ENCODE measurements at places on chromosomes 5 and 9.

GRCh38 chr5:5925191-5925590 lies 453.2 kb downstream of the MED10 start:
- DNase-seq: no peak

GRCh38 chr5:149517461-149518122 lies 33.6 kb downstream of the CSNK1A1 start:
- no peak for DNase-seq

GRCh38 chr5:180470966-180471582 lies 23.1 kb upstream of the CNOT6 start:
- peak; percentile 27 for DNase-seq

DNA sequence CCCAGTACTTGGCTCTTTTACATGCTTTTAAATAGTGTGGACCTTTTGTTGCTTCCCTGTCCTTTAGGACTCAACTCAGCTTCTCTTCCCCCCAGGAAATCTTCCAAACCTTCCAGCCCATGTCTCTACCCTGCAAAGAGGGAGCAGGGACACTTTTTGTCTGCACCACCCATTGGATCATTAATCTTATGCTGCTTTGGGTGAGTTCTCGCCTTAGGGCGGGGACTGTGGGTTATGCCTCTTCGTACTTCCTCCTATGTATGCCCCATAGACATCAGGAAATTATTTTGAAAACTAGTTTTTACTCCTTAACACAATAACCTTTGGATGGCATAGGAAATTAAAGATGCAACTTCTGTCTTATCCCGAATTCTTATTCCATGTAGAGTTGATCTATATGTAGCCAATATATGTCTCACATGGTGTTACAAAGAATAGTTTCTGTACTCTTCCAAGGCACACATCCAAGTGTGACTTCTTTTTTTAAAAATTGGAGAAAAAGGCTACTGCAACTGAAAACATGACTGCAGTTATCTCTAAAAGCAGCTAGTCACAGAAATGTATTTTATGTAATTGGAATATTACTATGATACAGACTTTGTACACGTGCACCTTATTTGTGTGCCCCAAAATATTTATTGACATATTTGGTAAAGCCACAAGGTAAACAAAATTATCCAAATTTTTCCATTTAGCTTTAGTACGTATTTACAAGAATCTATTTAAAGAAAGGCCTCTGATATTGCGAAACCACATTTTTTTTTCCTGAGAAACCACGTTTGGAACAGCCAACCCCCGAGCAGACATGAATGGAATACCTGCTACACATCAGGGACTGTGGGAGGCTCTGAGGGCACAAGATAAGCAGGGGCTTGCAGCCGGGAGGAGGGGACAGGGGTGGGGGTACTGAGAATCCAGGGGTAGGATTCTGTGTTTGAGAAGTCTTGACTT lies 133.6 kb downstream of the WDR41 start:
- no peak for DNase-seq

GRCh38 chr5:38866362-38867031 lies 20.7 kb downstream of the OSMR start:
- DNase-seq: no peak

GRCh38 chr9:123656565-123656964 lies 273.4 kb downstream of the DENND1A start:
- DNase-seq: no peak

- DNase-seq: no peak
These were observed 5.2 kb downstream of the GNAQ start for GRCh38 chr9:78026416-78026815.

DNA sequence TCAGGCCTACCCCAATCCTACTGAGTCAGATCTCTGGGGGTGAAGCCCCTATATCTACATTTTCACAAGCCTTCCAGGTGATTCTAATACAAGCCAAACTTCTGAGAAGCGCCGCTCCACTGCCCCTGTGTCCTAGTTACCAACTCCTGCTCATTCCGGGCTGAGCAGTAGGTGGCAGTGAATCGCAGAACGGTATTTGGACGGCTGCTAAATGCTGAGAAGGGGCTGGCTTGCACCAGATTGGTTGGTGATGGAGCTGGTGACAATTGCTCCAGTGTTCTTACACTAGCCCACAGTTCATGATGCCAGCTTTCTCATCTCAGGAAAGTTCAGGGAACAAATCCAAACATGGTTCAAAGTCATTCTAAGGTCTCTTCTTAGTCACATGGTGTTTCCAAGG lies 31.1 kb upstream of the FGF1 start:
- no peak for DNase-seq

DNA sequence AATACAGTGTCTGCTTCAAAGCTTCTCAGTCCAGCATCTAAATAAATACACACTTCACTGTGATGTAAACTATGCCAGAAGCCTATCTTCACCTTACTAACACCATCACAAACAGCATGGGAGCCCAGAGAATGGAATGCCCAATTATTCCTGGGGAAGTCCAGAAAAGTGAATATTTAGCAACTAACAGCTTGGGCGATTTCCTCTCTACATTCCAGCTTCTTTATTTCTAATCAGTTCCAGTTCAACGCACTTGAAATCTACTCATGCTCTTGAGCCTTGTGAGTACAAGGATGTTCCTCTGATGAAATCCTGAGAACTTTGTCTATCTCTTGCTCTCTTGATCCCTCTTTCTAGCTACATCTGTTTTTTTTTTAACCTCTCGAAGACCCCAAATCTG lies 100.4 kb upstream of the C9orf72 start:
- DNase-seq: no peak

GRCh38 chr5:112779531-112779930 lies 41.8 kb downstream of the APC start:
- no peak for DNase-seq

DNA sequence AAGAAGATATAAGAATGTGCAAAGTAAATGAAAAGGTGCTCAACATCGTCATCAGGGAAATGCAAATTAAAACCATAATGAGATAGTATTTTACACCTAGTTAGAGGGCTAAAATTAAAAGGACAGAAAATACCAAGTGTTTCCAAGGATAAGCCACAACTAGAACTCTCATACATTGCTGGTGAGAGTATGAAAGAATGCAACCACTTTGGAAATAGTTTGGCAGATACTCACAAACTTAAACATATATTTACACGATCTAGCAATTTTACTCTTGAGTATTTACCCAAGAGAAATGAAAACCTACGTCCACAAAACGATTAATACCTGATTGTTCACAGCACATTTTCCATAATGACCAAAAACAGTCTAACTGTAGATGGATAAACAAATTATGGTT lies 51.5 kb downstream of the AOPEP start:
- no peak for DNase-seq

DNA sequence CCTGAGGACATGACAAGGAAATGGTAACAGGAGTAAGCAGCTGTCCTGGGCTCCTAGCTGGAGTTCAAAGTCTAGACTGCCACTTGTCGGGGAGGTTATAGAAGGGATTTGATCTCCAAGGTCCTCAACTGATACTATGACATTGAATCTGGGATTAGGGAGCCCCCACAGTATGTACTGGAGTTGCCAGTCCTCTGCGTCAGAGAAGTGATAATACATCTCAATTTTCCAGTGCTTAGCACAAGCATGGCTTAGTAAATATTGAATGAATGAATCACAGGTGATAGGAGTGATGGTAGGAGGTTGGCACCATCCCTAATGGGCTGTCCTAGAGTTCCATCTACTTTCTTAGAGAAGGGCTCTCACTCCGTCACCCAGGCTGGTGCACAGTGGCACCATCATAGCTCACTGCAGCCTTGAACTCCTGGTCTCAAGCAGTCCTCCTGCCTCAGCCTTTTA lies 6.2 kb upstream of the TPM2 start:
- DNase-seq: no peak

- no peak for DNase-seq
These were observed 7.4 kb downstream of the TBC1D2 start for GRCh38 chr9:98247831-98248657.

GRCh38 chr9:92780206-92780605 lies 15.6 kb upstream of the BICD2 start:
- no peak for DNase-seq

- no peak for DNase-seq
These were observed at the start of gene DMRTA1 for GRCh38 chr9:22446589-22446949. DMRTA1 (plus strand) TSS chr9:22446824; CDS start chr9:22447066, 242 bp downstream.

DNA sequence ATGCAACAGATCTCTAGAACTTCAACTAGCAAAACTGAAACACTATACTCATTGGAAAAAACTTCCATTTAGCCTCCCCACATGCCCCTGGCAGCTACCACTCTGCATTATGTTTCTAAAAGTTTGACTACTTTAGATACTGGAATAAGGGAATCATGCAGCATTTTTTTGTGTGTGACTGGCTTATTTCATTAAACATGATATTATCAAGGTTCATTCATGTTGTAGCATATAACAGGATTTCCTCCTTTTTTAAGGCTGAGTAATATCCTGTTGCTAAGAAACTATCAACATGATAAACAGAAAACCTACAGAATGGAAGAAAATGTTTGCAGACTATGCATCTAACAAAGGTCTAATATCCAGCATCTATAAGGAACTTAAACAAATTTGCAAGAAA lies 597.9 kb downstream of the DMRTA1 start:
- no peak for DNase-seq

DNA sequence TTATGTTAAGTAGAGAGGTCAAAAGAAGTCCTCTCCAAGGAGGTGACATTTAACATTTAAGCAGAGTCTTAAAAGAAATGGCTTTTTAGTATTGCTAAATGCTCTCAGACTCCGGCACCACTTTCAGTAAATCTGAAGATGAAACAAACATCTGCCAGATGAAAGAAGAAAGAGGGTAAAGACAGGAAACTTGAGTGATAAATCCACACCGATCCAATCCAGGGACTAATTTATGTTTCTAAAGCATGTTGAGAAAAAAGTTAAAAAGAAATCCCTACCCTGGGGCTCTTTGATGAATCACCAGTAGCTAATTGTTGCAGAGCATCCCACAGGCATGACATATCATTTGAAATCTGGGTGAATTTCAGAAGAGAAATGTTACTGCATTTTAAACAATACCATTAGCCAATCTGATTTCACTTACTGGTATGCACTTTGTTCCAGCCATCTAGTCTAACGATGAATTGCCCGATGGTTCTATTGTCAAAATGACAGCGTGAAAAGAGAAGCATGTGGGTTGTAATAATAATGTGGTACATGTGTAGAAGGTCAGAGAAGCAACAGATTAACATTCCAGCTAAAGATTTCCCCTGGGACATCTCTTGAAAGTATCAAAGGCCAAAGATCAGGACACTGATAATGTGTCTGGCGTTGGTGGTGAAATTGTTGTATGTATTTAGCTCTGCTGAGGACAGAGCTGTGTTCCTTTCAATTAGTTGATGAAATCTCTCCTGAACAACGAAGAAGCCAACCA lies 485.7 kb downstream of the CSNK1G3 start:
- DNase-seq: no peak

DNA sequence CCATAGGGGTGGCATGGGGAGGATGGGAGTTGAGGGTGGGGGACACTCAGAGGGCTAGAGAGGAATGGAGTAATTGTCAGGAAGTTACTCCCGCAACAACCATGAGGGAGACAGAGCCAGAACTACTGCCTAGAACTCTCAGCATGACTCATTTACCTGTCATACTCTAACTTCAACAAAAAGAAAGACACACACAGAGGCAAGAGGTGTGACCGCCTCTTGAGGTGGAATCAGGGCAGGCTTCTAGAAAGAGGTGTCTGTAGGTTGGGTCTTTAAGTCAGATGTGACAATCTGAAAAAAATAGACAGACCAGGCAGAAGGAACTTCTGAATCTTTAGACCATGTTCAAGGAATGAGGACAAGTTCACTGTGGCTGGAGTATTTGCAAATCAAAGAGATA lies 73.4 kb downstream of the GABBR2 start:
- no peak for DNase-seq

DNA sequence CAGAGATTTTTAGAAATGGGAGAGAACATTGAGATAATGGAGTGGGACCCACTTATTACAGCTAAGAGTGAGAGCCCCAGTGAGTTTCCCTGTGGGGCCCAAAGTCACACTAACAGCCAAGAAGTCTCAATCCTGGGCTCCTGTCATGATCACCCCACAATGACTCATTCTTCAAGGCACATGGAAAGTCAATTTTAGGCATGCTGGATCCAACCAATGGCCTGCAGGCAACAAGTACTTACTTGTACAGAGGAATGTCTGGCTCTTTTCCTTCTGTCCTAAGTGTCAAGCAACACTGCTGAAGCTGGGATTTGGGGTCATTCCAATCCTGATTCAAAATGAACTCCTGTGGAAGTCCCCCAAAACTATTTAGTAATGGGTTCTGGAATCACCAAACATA lies 123.1 kb downstream of the DROSHA start:
- no peak for DNase-seq

DNA sequence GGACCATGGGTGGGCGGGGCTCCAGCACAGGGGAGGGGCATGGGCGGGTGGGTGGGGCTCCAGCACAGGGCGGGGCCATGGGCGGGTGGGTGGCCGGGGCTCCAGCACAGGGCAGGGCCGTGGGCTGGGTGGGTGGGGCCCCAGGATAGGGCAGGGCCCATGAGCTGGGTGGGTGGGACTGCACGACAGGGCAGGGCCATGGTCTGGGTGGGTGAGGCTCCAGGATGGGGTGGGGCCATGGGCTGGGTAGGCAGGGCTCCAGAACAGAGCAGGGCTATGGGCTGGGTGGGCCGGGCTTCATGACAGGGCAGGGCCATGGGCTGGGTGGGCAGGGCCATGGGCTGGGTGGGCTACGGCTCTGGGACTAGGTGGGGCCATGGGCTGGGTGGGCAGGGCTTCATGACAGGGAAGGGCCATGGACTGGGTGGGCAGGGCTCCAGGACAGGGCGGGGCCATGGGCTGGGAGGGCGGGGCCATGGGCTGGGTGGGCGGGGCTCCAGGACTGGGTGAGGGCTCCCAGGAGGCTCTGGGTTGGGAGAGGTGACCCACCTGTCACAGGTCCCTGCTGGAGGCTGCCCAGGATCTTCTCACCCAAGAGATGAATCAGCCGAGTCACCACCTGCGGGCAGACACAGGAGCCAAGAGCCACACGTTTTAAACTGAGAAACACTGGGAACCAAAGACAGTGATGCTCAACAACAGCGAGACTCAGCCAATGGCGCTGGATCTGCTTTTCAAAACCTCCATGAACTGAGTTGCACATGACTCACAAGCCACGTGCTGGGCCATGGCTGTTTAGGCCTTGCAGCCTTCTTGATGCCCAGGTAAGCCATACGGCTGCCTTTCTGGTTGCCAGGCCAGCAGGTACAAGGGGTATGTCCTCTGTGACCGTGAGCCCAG lies 33.6 kb upstream of the NSMF start:
- no peak for DNase-seq

DNA sequence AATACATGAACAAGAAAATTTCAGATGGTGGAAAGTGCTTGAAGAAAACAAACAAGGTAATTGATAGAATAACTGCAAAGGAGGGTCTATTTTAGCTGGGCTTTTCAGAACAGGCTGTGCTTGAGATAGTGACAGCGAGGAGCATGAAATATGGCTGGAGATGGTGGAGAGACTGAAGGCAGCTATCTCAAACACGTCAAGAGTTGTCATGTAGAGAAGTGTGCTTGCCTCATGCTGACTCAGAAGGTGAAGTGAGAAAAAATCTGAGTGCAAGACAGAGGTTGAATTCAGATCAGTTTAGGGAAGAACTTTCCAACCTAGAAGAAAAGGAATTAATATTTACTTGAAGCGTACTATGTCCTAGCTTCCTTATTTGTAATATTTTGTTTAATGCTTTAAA lies 115.5 kb upstream of the RANBP3L start:
- DNase-seq: no peak

GRCh38 chr5:103232393-103232999 lies 26.1 kb upstream of the MACIR start:
- no peak for DNase-seq

- no peak for DNase-seq
These were observed 26.7 kb upstream of the SEC16A start for GRCh38 chr9:136509549-136509948.

- no peak for DNase-seq
These were observed 6.0 kb downstream of the B4GALT1 start for GRCh38 chr9:33161011-33161588.

GRCh38 chr9:73154271-73154670 lies 2.6 kb downstream of the ANXA1 start:
- DNase-seq: no peak

All from stimulated activated CD4-positive, alpha-beta T cell treated with anti-CD3 and anti-CD28 coated beads, Interleukin-15, amount 100 ng/mL, for 1 hour (primary cell).